ENCODE measurements at places on chromosomes 6 and 20.

- DNase-seq = no peak
Measured at GRCh38 chr6:53315086-53315724, 33.5 kb downstream of the ELOVL5 start.

DNA sequence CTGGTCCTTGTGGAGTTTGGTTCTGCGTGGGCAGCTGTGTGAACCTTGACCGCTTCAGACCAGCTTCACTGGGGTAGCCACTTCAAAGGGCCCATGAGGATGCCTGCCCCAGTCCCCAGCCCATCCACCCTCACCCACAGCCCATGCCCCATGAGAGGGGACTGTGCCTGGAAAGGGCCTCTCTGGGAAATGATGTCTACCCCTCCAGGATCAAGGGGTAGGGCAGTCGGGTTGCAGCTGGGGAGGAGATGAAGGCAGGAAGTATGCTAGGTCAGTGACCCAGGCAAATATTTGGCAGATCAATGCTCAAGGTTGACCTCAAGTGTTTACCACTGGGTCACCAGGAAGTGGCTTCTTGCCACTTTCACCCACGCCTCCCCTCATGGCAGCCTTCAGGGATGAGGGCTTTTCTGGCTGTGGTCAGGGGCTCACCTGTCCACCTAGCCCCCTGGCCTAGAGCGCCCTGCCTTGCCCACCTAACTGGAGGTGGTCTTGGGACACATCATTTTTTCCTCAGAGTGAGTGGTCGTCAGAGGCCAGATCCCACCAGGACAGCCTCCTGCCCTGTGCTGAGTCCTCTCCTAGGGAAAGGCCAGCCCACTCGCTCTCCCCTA, 109.5 kb downstream of the SNX5 start:
- DNase-seq = no peak

- DNase-seq = no peak
Measured at GRCh38 chr6:75494290-75494689, 690 bp upstream of the FILIP1 start.

- no peak for DNase-seq
Measured at GRCh38 chr20:19903168-19903811, 113.9 kb upstream of the NAA20 start.

- DNase-seq = no peak
Measured at GRCh38 chr6:7737106-7737505, 11.2 kb downstream of the BMP6 start.

GRCh38 chr20:14956026-14956425, 618.6 kb upstream of the FLRT3 start:
- no peak for DNase-seq

DNA sequence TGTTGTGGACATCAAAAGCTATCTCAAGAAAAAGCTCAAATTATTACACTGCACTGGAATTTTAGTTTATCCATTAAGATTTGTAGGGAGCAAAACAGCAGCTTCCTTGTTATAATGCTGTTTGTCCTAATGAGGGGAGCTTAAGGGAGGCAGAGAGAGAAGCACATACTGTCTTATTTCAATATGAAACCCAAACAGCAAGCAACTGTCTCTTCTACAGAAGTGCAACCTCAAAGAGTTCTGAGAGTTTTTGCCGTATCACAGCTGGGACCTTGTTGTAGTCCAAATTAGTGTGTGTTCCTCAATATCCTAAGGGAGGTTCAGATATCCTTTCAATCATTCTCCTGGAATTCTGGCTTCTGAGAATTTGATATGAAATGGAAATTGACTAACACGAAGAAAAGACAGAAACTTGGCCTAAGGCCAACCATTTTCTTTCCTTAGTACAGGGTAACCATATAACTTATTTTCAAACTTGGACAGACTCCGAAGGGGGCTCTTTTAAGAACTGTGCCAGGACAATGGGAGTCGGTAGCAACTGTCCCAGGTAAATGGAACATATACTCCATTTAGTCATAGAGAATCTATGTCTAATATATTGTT, 149.3 kb upstream of the CCN2 start:
- DNase-seq = no peak

DNA sequence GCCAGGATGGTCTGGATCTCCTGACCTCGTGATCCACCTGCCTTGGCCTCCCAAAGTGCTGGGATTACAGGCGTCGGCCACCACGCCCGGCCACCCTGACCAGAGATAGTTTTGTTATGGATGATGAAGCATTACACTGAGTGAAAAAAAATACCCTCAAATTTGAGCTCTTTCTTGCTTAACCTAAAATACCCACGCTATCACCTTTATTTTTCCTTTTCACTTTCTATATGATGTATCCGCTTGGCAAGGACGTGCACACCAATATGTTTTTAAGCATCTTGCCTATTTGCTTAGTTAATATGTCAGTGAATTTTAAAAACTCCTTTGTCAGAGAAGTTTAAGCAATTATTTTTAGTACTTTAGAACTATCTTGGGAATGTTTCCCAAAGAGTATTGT, 150.4 kb downstream of the INSM1 start:
- DNase-seq = no peak

DNA sequence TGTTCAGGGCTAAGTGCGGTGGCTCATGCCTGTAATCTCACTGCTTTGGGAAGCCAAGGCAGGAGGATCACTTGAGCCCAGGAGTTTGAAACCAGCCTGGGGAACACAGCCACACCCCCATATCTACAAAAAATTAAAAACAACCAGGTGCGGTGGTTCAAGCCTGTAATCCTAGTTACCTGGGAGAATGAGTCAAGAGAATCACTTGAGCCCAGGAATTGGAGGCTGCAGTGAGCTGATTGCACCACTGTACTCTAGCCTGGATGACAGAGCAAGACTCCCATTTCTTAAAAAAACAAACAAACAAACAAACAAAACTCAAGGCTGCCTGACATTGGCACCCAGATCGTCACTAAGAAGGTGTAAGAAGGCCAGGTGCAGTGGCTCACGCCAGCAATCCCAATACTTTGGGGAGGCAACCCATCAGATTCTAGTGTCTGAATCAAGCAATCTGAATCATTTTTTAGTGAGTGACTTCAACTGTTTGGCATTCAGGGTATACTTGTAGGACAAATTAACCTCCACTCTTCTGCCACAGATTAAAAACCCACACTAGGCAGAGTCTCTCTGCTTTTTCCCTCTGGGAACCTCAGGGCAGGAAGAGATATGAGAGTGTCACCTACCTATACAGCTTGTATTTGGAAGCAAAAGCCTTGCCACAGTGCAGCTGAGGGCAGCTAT, 6.1 kb downstream of the PLAGL2 start:
- DNase-seq = no peak

DNA sequence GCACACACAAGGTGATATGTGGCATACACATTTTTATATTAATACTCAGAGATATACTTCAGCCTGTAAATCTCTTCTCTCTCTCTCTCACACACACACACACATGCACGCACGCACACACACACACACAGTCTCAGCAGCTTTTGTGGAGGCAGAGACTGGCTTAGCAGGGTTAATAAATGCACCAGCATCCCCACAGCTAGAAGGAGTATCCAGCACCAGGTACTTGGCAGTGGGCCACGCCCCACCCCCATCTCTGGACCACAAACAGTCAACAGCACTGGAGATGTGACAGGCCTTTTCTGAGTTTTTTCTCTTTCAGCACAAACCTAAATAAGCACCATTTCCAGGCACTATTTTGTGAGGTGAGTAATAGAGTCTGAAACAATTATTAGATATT, 47.3 kb upstream of the LRFN2 start:
- no peak for DNase-seq

DNA sequence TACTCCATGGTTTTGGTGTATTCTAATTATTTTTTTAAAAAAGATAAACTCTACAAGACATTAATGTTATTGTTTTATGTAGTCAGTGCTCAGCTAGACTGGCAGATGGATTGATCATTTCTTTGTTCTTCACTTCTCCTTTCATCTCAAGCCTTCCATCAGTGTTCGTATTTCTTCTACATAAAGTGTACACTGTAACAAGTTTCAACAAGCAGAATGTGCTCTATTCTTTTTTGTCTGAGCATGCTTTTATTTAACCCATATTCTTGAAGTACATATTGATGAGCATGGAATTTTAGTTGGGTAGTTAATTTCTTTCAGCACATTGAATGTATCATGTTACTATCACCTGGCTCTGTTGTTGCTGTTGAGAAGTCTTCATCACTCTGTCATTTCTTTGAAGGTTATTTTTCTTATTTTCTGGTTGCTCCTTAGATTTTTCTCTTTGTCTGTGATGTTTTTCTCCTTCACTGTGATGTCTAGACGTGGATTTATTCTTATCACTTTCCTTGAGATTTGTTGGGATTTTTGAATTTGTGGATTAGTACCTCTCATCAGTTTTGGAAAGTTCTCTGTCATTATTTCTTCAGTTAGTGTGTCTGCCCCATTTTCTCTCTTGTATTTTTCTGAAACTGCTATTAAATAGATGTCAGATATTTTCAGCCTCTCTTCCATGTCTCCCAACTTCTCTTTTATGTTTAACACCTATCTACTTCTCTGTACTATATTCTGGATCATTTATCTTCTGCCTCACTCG, 48.5 kb downstream of the TGM2 start:
- no peak for DNase-seq

GRCh38 chr6:89829472-89830169, at the start of gene CASP8AP2:
TSS of gene CASP8AP2 (plus strand) at chr6:89829880.
- peak; percentile 94 for DNase-seq

GRCh38 chr20:54110041-54110440, 39.6 kb upstream of the BCAS1 start:
- no peak for DNase-seq

DNA sequence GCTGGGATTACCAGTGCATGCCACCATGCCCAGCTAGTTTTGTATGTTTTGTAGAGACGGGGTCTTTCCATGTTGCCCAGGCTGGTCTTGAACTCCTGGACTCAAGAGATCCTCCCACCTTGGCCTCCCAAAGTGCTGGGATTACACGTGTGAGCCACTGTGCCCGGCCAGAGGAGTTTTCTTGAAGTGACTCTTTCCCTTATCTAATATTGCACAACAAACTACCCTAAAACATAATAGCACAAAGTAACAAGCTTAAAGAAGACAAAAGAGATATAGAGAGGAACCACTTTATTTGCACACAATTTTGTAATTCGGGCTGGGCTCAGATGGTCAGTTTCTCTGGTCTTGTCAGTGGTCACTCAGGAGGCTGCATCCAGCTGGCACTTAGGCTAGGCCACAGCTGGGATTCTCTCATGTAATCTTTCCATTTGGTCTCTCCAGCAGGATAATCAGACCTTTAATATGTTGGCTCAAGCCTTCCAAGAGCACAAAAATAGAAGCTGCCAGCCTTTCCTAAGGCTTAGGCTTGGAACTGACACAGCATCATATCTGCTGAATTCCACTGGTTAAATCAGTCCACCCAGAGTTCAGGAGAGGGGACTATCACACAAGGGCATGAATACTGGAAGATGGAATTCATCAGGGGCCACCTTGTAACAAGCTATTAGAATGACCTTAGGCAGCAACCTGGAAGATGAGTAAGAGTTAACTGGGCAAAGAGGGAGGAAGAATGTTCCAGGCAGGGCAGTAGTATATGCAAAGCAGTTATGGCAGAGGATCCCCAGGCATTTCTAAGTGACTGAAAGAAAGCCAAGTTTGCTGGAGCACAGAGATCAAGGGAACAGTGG, 56.7 kb upstream of the PNRC1 start:
- no peak for DNase-seq

GRCh38 chr6:41570259-41570615, 24.1 kb downstream of the FOXP4 start:
- no peak for DNase-seq

- DNase-seq = no peak
Measured at GRCh38 chr6:163314791-163315470, 99.6 kb upstream of the QKI start.

DNA sequence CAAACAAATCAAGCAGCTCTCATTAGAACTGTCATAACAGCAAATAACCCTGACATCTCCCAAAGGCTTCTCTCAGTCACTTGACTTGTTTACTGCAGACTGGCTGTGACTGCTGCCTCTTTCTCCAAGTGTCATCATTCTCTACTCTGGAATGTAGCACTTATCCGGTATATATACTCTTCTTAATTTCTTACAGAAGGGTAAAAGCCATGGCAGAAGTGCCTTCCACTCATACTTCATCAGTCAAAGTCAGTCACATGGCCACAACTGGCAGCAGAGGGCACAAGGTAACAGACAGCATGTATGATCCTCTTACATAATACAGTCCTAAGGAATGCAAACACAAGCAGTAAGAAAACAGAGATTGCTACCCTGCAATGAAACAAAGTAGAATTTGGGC, 9.3 kb downstream of the NAPB start:
- DNase-seq = no peak

- no peak for DNase-seq
Measured at GRCh38 chr6:161543684-161544309, 269.9 kb upstream of the AGPAT4 start.

- no peak for DNase-seq
Measured at GRCh38 chr6:23316931-23317330, 747.6 kb downstream of the HDGFL1 start.

DNA sequence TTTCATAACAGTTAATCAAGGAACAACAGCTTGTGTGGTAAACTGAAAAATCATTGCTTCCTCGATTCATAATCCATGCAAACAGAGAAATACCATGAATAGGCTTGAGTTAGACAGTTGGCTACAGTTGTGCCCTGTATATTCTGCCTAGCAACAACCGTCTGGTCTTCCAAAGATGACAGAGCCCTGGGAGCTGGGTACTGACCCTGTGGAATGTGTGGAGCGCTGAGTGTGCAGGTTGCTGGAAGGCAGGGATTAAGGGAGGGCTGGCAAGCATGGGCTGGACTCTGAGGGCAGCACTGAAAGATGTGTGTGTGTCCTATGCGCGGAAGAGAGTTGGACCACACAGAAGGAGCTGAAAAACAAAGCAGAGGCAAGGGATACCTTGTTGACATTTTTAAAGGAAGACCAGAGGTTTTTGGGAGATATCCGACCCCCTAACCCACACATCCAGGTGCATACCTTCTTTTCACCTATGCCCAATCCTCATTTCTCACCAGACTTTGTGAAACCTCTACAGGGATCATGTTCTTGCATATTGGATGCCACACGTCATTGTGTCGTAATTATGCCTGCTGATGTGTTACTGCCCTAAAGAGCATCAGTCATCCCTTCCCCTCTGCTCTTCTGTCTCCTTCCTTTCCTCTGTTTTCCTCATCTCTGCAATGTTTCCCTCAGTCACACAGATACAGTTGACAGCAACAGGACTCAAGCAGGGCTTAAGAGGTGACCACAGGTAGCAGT, 58.2 kb upstream of the VGLL2 start:
- DNase-seq = no peak

GRCh38 chr6:46757214-46757596, 10.5 kb downstream of the ANKRD66 start:
- DNase-seq = no peak

GRCh38 chr6:35757456-35758123, 18.8 kb upstream of the CLPSL2 start:
- DNase-seq = no peak

GRCh38 chr20:57346477-57346876, 4.6 kb upstream of the RAE1 start:
- DNase-seq = peak; percentile 88

DNA sequence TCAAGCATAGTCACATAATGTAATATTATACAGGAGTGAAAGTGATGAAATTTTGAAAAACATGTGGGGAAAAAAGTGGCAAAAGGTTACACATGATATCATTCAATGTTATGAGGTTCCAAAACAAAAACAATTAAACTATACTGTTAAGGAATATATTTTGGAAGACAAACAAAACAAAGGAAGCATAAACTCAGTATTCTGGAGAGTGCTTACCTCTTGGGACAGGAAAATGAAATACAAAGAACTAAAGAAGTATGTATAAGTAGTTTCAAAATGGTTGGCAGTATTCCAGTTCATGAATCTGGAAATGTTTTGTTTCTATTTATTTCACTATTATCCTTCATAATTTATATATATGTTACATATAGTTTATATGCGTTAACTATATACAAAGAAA, 213.5 kb downstream of the MOXD1 start:
- DNase-seq = no peak

Measured in stimulated activated CD8-positive, alpha-beta memory T cell treated with anti-CD3 and anti-CD28 coated beads, Interleukin-4, amount 100 ng/mL, for 48 hours (primary cell).